Stimulated activated CD8-positive, alpha-beta memory T cell treated with anti-CD3 and anti-CD28 coated beads, Interleukin-12 subunit alpha, Interleukin-12 subunit beta, amount 100 ng/mL, for 1 hour (primary cell): ENCODE measurements at places on chromosomes 7 and 10.

DNA sequence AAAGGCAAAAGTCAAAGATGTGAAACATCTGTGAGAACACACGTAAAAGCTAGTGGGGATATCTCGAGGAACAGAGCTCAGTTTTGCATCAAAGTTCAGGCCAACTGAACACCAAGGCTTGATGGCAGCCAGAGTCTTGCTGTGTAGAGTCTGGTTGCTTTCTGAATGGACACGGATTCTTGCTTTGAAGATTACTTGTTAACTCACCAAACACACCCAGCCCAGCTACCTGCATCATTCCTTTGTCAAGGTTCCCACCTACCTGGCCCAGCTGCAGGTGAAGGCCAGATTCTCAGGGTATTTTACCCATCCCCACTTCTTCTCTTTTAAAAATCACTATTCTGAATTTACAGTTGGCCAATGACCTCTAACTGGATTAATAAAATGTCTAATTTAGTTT, 174.4 kb upstream of the PHYHIPL start:
- no peak for DNase-seq

DNA sequence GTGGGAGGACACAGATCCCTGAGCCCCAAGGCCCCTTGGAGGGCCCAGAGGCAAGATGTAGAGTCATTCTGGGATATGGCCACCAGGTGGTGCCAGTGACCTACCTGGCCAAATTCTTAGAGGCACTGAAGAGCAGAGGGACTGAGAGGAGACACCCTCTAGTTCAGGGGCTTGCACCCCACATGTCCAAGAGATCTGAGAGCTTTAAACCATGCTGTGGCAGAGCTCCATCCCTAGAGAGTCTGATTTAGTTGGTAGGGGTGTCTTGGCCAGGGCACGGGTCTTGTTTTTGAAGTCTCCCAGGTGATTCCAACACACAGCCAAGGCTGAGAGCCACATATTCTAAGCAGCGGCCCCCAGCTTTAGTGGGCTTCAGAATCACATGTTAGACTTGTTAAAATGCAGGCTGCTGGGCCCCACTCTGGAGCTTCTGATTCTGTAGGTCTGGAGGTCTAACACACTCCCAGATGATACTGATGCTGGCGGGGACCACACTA, 52.5 kb downstream of the PRF1 start:
- DNase-seq: peak; percentile 63

DNA sequence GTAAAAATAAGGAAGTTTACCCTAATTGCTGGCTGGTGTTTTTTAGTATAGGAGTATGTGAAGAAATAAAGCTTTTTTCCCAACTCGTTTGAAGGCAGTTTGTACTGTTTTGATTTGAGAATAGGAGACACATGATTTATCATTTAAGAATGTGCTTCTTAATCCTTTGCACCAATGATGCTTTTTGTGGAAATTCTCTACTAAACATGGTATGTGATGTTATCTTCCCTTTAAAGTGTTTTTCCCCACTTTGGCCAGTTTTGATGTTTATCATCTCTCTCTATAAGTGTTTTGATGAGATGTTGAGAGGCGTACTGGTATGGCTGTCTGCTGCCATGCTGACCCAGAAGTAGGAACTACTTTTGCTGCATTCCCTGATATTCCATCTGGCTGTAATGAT, 85.1 kb downstream of the SUGCT start:
- no peak for DNase-seq

DNA sequence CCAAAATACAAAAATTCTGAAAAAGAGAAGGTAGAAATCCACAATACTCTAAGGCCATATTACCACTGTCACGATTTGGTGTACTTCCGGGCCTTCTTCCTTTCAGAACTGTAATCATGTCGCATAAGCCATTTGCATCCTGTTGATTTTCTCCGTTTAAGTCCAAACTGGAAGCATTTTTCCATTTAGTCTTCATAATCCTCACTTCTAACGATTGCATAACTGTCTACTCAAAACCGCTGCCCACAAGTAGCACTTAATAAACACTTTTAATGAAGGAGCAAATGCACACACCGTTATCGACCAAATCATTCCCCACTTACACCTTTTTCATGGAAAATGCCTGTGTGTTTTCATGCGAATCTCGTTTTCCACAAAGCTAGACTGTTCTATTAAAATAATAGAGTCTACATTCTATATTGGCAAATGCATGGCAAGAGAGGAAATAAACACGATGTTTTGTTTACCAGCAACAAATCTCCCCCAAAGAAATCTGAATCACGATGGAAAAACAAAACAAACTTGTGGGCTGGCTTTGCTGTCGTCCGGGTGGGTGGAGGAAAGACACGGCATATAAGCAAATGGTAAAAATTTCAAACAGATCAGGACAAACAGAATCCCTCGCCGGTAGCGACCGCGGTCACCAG, 1.0 kb downstream of the ATE1 start:
- no peak for DNase-seq

- no peak for DNase-seq
Observed at GRCh38 chr7:144720149-144720548, 115.7 kb downstream of the TPK1 start.

- DNase-seq: peak; percentile 13
Observed at GRCh38 chr10:103917302-103918052, 507 bp downstream of the STN1 start.

DNA sequence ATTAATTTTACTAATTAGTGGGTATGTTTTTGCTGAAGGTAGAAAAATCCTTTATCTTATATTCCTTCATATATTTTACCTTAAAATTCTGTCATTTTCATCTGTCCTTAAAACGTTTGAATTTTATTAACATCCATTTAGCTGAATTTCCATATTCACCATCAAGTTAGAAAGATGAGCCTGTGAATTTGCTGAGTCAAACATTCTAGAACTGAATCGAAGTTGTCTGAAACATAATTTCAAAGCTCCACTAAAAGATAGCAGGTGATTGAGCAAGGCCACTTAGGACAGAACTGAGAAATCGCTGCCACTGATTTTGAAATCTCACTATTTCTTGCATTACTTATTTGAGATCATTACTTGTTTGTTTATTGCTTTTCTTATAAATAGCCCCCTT, 17.5 kb downstream of the HGF start:
- no peak for DNase-seq

DNA sequence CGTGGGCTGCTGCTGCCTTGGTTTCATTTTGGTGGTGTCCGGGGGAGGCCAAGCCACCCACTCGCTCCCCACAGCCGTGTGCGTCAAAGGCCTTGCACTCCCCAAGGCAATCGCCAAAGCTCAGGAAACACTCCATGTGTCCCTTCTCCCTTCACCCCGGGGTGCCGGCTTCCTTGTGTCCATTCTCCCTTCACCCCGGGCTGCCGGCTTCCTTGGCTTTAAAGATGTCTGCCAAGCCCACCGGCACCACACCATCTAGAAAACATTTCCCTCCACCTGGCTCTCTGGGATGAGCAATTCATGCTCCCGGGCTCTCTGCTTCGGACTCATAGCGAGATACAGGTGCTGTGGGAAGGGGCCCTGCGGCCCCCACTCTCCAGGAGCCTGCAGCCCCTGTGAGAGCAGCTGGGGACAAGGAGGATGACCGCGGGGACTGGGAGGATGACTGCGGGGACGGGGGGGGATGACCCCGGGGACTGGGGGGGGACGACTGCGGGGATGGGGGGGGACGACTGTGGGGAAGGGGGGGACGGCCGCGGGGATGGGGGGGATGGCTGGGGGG, 322.1 kb downstream of the DNAJB6 start:
- DNase-seq: no peak

GRCh38 chr7:97215556-97215955, 98.1 kb downstream of the SDHAF3 start:
- no peak for DNase-seq

DNA sequence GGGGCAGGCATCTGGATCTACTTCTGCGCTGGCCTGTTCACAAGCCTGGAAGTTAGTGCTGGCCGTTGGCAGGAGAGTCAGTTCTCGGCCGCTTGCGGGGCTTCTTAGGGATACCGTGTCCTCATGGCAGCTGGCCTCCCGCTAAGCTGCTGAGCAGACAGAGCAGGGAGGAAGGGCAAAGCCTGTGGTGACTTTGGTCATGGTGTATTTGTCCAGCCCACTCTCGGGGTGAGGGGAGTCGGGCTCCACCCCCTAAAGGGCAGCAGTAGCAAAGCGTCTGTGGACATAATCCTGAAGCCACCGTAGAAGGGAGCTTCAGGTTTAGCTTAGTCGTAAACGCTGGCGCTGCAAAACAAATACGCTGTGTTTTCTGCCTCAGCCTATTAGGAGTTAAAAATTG, 12.2 kb downstream of the UBE3C start:
- DNase-seq: no peak

GRCh38 chr10:117656385-117657367, 114.1 kb downstream of the EMX2 start:
- no peak for DNase-seq

DNA sequence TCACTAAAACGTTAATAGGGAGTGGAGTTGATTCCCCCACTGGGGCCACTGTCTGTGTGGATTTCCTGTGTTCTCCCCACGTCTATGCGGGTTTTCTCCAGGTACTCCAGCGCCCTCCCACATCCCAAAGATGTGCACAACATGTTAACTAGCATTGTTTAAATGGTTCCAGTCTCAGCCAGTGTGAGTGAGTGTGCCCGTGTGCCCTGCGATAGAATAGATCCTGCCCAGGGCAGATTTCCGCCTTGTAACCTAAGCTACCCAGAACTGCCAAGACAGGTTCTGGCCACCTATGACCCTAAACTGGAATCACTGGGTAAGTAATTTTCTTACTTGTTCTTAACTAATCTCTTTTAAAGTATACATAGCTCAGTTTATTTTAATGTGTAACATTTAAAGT, 58.5 kb downstream of the CCDC6 start:
- DNase-seq: no peak

GRCh38 chr7:76372984-76373833, 14.4 kb upstream of the YWHAG start:
- no peak for DNase-seq

GRCh38 chr10:63628526-63629362, 107.5 kb downstream of the REEP3 start:
- no peak for DNase-seq

DNA sequence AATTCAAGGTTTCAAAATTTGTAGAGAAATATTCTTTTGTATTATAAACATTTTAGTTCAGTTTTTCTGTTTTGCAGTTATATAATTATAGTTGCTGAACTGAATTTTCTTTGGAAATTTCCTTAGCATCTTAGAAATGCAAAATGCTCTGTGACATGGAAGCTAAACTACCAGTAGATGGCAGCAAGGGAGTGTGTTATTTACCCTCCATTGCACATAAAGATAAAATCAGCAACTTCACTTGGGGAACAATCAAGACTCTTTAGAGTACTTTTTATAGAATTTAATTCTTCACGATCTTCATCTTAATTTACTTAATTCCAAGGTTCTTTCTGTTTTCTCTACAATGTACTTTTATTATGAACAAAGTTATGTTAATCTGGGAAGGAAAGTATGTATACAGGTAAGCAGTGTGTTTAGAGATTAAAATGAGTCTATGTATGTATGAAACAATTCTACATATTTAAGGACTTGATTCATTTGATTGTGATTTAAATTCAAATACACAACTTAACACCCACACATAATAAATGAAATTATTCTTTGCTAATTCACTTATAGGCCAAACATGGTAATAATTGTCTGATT, 404.2 kb downstream of the THSD7A start:
- no peak for DNase-seq

DNA sequence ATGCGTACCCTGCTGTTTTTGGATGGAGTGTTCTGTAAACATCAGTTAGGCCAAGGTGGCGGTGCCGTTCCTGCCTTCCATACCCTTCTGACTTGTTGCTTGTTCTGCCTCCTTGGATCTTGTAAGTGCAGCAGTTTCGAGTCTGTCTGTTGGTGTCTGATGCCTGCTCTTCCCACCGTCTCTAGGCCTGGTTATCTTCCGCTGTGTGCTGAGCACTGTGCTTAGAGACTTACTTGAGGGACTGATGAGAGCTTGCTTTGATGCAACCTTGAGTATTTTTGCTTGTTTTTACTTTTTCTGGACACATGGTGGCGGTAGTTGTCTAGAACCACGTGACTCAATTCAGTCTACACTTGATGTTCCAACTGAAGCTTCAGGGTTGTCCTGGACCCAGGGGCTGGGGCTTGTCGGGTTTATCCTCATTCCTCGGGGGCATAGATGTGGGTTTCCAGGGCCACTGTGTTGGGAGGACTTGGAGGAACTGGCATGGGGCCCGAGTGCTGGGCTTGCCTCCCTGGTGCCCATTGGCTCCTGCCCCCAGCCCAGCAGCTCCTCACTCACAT, 14.4 kb upstream of the SPRN start:
- no peak for DNase-seq

DNA sequence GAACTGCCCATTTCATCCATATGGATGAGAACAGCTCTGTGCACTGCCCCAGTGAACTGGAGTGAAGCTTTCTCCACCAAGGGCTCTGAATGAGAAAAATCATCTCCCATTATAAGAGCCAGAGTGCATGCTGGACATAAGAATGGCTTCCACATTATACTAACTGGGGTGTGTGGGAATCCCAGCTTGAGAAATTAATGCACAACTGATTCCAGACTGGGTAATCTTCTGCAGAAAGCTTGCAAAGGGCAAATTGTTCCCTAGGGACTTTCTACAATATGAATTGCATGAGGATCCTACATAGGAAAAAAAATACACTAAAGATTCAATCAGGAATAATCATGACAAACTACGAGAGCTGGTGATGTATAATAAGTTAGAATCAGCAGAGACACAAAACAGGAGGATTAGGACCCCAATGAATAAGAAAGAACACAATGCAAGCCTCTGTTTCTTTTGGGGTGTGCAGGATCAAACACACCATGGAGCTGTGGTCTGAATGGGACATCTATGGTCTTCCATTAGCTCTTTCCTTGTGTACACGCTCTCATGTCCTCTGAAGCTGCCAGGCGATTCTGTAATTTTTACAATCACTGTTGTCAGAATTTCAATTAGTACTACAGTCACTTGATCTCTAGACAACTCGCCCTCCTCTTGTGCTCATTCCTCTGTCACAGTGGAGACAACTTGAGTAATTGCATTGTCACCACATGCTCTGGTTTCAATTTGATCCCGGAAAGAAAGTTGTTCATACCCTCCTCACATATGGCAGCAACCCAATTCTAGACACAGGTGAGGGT, 1327.4 kb downstream of the GATA3 start:
- no peak for DNase-seq

GRCh38 chr7:28427236-28427635, 14.9 kb downstream of the CREB5 start:
- no peak for DNase-seq

DNA sequence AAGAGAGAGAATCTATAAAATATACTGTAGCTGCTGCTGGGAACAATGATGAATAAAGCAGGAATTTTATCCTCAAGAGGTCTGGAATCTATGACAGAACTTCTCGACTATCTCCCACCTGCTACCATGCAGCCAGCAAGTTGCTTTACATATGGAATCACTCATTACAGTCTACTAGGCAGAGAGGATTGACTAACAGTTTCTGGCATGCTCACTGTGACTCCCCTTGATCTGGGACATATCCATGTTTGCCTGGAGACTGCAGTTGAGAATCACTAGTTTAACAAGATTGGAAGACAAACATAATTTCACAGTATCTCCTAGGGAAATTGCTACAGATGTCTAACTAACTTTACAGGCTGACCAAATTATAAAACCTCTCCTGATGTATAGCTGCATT, 13.3 kb downstream of the GPR37 start:
- DNase-seq: no peak

- no peak for DNase-seq
Observed at GRCh38 chr7:87317691-87318245, 27.7 kb upstream of the CROT start.
